Fibroblast of lung (primary cell): ENCODE measurements at places on chromosomes 1 and 21. TPM values are rescaled to one million over a fixed set of nuclear protein-coding genes. Genes with fewer than 3 reads are reported as not detected.

DNA sequence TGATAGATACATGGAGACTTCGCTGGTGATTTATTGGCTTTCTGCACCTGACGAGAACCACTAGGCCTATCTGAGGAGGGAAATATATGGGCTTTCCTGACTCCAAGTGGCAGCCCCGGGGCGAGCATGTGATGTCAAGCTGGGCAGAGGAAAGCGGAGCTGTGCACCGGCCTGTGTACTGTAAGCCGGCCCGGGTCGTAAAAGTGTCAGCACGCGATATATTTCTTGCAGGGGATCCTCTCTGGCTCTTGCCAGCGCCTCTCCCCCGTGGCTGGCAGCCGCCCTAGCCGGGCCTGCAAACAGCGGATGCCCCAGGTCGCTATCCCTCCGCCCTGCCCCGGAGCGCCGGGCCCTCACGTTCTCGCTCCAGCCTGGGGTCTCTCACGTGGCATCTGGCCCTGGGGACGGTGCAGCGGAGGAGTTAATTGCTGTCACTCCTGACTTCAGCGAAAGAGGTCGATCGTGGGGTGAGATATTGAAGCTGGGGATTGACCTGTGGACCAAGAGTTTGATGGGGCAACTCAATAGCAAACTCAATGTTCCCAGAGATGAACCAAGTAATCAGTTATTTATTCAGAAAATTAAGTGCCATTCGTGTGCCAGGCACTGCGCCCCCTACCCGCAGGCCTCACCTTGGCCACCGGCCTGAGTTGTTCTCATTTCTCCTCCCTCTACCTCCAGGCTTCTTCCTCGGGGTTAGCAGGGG lies 41.0 kb upstream of the HAO2 start:
- no peak overlapping the region for H3K27ac ChIP-seq
- H3K36me3 ChIP-seq = no peaks in the 10 kb centered on the region
- no peak overlapping the region for H3K4me3 ChIP-seq
- peak; percentile 17 for DNase-seq
- no peaks in the 10 kb centered on the region for H3K4me1 ChIP-seq
- H3K27me3 ChIP-seq = peaks cover 3% of the 10 kb centered on the region

- no peaks in the 10 kb centered on the region for H3K36me3 ChIP-seq
- peak; percentile 69 for DNase-seq
- H3K4me1 ChIP-seq = peaks cover 3% of the 10 kb centered on the region
- H3K27ac ChIP-seq = peak overlapping the region; percentile 63
- peak overlapping the region; percentile 23 for H3K4me3 ChIP-seq
These were observed 129.5 kb downstream of the TENT5C start for GRCh38 chr1:117735045-117735992.

GRCh38 chr1:165476776-165477175 lies 31.9 kb upstream of the RXRG start:
- no peaks in the 10 kb centered on the region for H3K27me3 ChIP-seq
- DNase-seq = no peak
- H3K4me3 ChIP-seq = no peak overlapping the region
- no peaks in the 10 kb centered on the region for H3K4me1 ChIP-seq
- H3K36me3 ChIP-seq = no peaks in the 10 kb centered on the region
- no peak overlapping the region for H3K27ac ChIP-seq

Gene SH2D2A
- total RNA-seq = not detected in 2 replicates

DNA sequence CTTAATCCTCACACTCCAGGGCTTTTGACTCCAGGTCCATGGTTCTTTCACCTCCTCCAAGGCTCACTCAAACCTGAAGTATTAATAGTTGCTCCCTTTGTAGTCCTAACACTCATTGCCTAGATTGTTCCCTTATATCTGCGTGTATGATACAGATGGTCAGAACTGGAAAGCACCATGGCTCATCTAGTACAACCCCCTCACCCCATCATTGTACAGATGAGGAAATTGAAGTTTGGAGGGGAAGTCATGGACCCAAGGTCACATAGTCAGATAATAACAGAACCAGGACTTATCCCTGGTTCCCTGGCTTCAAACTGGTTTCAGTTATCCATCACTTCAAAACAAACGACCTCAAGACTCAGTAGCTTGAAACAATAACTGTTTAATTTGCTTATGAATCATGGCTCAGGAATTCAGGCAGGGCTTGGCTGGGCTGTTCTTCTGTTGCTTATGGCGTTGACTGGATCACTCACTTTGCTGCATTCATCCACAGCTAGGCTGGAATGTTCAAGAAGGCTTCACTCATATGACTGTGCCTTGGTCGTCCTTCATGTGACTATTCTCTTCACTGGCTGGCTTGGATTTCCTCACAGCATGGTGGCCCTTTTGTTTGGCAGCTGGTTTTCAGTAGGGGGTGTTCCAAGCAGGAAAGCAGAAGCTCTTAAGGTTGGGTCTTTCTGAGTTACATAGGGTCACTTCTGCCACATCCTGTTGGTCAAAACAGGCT lies 5.0 kb downstream of the NOS1AP start:
- H3K4me3 ChIP-seq = no peak overlapping the region
- H3K27me3 ChIP-seq = peaks cover 34% of the 10 kb centered on the region
- no peak for DNase-seq
- no peak overlapping the region for H3K27ac ChIP-seq

DNA sequence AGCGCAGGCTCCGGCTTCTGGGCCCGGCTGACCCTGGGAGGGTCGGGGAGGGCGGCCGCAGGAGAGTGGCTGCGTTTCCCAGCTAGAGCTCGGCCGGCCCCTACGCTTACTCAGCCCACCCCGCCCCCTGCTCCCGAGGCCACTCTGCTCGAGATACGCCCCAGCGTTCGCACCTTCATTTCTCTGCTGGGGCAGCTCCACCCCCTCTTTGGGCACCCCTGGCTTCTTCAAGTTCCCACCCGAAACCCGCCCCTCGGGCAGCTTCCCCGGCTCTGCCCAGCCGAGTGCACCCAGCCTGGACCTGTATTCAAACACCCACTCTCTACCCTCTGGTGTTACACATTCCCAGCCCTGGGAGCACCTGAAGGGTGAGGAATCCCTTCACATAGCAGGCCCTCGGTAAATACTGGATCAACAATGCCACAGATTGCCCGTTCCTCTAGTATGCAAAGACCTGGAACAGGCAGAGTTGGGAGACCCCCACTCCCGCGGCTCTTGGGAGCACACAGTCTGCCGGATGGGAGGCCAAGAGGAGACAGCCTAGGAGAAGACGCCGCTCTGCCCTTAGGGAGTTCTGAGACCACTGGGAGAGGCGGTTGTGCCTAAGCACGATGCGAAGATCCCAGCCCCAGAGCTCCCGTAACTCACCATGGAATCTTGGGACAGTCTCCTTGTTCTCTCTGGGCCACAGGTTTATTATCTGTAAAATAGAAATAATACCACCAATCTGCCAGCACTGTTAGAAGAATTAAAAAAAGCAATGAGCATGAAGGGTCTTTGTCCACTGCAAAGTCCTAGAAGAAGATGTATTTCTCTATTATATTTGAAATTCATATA lies 566 bp upstream of the PAQR7 start:
- H3K4me1 ChIP-seq = peaks cover 23% of the 10 kb centered on the region
- H3K27ac ChIP-seq = no peak overlapping the region
- peak overlapping the region; percentile 56 for H3K4me3 ChIP-seq
- no peak for DNase-seq

Gene NFASC
- 16.2 and 16.5 TPM in 2 replicates for total RNA-seq

DNA sequence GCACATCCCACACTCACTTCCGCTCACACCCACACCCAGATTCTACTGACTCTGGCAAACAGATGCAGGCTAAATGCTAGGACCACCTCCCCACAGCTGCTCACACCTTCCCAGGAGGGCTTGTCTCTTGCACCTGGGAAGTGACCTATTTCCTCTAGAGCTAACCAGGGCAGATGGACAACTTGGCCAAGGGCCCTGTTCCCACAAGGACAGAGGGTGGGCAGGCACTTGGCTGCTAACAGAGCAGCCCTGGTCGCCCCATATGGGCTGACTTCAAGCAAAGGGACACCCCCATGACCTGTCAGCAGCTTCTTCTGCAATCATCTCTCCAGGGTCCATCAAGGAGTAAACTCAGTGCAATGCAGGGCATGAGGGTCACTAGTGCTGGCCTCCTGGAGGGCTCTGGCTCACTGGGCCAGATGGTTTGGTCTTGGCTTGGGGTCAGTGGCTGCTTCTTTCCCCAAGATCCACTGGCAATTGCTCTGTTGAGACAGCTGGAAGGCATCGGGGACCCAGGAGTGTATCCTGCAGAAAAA lies 641.5 kb downstream of the PLPP3 start:
- no peak overlapping the region for H3K27ac ChIP-seq
- no peaks in the 10 kb centered on the region for H3K4me1 ChIP-seq
- no peaks in the 10 kb centered on the region for H3K27me3 ChIP-seq

Gene SPRR4
- total RNA-seq = not detected in 2 replicates

DNA sequence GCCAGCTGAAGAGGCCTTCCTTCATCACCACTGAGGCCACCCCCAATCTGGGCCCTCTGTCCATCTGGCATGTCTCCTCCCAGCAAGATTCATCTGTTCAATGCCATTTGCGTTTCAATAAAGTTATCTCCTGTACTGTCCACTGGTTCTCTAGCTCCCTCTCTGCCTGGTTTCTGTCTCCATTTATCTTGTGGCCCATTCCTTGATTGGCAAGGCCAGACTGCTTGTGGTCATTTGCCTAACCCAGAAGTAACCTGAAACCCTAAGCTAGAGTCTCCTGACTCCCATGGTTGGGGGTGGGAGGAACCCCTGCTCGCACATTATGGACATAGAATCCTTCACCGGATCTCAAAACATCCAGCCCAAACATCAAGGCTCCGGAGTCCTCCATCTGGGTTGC lies 2.1 kb upstream of the IPO9 start:
- no peak overlapping the region for H3K4me3 ChIP-seq
- no peaks in the 10 kb centered on the region for H3K4me1 ChIP-seq
- no peaks in the 10 kb centered on the region for H3K27me3 ChIP-seq
- no peak overlapping the region for H3K27ac ChIP-seq
- peak; percentile 44 for DNase-seq

- no peak overlapping the region for H3K27ac ChIP-seq
- no peaks in the 10 kb centered on the region for H3K4me1 ChIP-seq
- peak; percentile 89 for DNase-seq
- no peak overlapping the region for H3K4me3 ChIP-seq
- peaks cover 16% of the 10 kb centered on the region for H3K27me3 ChIP-seq
- no peaks in the 10 kb centered on the region for H3K36me3 ChIP-seq
These were observed 57.9 kb upstream of the ENAH start for GRCh38 chr1:225710804-225711203.

DNA sequence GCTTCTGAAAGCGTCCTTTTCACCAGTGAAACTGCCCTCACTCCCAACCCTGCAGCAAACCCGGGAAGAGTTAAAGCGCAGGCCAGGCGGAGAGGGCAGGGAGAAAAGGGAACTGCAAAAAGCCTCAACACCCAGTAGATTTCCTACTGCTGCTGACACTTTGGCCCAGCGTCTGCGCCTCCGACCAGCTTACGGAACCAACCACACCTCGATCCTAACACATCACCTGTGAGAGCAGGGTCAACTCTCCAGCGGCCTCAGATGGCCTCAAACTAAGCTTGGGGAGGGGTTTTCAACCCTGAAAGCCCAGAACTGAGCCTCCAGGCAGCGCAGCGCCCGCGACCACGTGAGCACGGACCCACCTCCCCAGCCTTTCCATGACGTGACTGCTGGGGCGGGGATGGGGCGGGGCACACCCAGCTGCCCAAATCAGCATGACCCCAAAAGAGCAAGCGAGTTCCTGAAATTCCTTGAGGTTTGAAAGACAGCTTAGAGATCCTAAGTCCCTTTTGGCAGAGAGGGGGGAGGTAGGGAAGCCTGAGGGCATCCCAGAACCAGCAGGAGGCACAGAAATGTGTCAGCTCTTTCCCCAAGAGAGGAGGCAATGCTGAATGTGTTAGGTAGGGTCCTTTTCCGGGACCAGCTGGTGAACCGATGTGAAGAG lies 59.1 kb downstream of the ITPKB start:
- no peaks in the 10 kb centered on the region for H3K36me3 ChIP-seq
- peaks cover 35% of the 10 kb centered on the region for H3K4me1 ChIP-seq
- DNase-seq = peak; percentile 64
- H3K27ac ChIP-seq = peak overlapping the region; percentile 84
- peak overlapping the region; percentile 60 for H3K4me3 ChIP-seq
- no peaks in the 10 kb centered on the region for H3K27me3 ChIP-seq

- DNase-seq = no peak
- no peaks in the 10 kb centered on the region for H3K36me3 ChIP-seq
- no peak overlapping the region for H3K27ac ChIP-seq
- H3K4me3 ChIP-seq = no peak overlapping the region
- H3K4me1 ChIP-seq = no peaks in the 10 kb centered on the region
These were observed 372.5 kb downstream of the SEC16B start for GRCh38 chr1:177597393-177597792.

DNA sequence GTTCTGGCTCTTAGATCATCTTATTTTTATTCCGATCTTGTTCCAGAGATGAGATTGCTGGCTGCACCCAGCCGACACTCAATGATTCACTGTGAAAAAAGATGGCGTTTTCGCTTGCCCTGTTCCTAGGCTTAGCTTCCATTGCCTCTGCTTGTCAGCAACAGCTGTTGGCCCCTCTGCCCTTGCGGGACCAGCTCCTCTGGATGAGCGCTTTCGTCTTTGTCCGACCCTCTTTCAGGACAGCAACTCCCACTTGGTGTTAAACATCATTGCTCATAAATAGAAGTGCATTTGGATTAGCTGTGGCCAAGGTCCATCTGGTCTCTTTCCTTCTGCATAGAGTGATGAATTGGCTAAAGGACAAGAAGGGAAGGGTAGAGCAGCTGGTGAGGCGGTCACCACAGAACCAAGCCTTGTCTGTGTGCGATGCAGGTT lies 43.5 kb upstream of the SCCPDH start:
- peaks cover 20% of the 10 kb centered on the region for H3K4me1 ChIP-seq
- H3K27me3 ChIP-seq = no peaks in the 10 kb centered on the region
- no peaks in the 10 kb centered on the region for H3K36me3 ChIP-seq
- no peak overlapping the region for H3K27ac ChIP-seq
- H3K4me3 ChIP-seq = no peak overlapping the region
- DNase-seq = no peak

- no peaks in the 10 kb centered on the region for H3K36me3 ChIP-seq
- H3K4me1 ChIP-seq = peaks cover 3% of the 10 kb centered on the region
- H3K27ac ChIP-seq = no peak overlapping the region
- peak; percentile 46 for DNase-seq
These were observed 388.5 kb downstream of the PLPP3 start for GRCh38 chr1:56190806-56191365.

DNA sequence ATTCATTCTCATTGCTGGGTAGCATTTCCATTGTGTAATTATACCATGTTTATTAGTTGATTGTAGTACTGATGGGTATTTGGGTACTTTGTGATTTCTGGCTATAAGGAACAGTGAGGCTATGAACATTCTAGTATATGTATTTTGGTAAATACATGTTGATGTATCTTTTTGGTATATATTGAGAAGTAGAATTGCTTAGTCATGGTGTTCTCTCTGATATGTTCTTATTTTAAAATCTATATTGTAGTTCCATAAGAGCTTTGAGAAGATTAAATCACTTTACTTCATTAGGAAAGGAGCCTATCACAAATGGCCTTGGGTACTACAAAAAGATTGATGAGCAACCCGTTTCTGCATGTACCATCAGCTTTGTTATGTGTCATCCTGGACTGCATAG lies 13.4 kb downstream of the MIXL1 start:
- no peaks in the 10 kb centered on the region for H3K27me3 ChIP-seq
- no peak for DNase-seq
- H3K36me3 ChIP-seq = no peaks in the 10 kb centered on the region
- H3K4me1 ChIP-seq = no peaks in the 10 kb centered on the region
- no peak overlapping the region for H3K4me3 ChIP-seq
